ENCODE measurements at places on chromosomes 2 and 18. TPM values are rescaled to one million over a fixed set of nuclear protein-coding genes. Genes with fewer than 3 reads are reported as not detected.

PASK gene
- 32.6 TPM for polyA plus RNA-seq

SLC30A3 gene
- not detected for polyA plus RNA-seq

SERPINE2 gene
- polyA plus RNA-seq = 40.1 TPM

HNRNPLL gene
- 53.4 TPM for polyA plus RNA-seq

THADA gene
- 8.9 TPM for polyA plus RNA-seq

RGPD3 gene
- polyA plus RNA-seq = 0.74 TPM

UCN gene
- 3.1 TPM for polyA plus RNA-seq

EDAR gene
- not detected for polyA plus RNA-seq

CIB4 gene
- polyA plus RNA-seq = not detected
